ENCODE measurements at places on chromosomes 1 and 21. TPM values are rescaled to one million over a fixed set of nuclear protein-coding genes. Genes with fewer than 3 reads are reported as not detected.

TNFAIP8L2 gene
- not detected for total RNA-seq

CRNN gene
- not detected for total RNA-seq

RGL1 gene
- total RNA-seq: 55.1 TPM

TPM3 gene
- 649 TPM for total RNA-seq

PDZK1 gene
- not detected for total RNA-seq

IL6R gene
- total RNA-seq: 5.3 TPM

OR2T2 gene
- total RNA-seq: not detected

DIRAS3 gene
- total RNA-seq: 1.2 TPM

AJAP1 gene
- total RNA-seq: 0.57 TPM

ITLN2 gene
- total RNA-seq: 3.8 TPM

FNDC5 gene
- total RNA-seq: 0.99 TPM

CD101 gene
- 0.09 TPM for total RNA-seq

WNT4 gene
- total RNA-seq: not detected

RNF19B gene
- 8.5 TPM for total RNA-seq

ANXA9 gene
- 0.49 TPM for total RNA-seq

G0S2 gene
- 146 TPM for total RNA-seq

CDC7 gene
- 15.5 TPM for total RNA-seq

GADD45A gene
- 145 TPM for total RNA-seq

NFIA gene
- total RNA-seq: 42.0 TPM

Measured in fibroblast of the aortic adventitia (primary cell).